ENCODE measurements at places on chromosomes 16 and 17.

DNA sequence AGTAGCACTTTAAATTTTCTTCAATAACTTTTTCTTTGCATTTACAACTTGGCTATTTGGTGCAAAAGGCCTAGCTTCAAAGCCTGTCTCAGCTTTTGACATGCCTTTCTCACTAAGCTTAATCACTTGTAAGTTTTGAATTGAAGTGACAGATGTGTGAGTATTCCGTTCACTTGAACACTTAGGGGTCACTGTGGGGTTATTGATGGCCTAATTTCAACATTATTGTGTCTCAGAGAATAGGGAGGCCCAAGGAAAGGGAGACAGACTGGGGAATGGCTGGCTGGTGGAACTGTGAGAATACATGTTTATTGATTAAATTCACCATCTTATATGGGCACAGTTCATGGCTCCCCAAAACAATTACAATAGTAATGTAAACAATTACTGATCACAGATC is 84.1 kb downstream of the TAOK1 start:
- DNase-seq = no peak

DNA sequence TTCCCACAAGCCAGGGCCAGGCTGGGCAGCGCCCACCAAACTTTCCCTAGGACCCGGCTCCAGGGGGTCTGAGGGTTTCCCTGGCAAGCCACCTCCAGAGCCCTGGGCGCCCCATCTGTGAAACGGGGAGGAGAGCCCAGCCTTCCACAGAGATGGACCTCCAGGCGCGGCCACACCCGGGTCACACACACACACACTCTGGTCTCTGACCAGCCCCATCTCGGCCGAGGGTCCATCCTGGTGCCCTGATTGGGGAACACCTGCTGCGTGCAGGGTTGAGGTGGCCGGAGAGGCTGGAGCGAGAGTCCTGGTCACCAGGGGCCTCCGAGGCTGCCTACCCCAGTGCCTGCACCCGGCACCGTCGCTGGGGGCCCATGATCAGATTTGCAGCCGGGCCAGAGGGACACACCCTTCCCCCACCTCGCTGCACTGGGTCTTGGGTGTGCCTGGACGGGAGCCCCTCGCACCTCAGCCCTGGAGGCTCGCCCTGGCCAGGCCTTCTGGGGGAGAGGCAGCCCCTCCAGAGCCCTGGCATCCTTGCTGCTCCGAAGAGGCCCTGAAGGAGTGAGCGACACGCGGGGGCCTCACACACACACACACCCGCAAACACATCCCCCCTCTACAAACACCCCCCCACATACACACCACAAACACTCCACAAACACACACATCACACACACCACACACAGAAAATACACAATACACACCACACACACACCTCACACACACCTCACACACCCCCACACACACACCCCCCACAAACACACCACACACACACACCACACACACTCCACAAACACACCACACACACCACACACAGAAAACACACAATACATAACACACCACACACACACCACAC is 29.7 kb downstream of the SLC25A10 start:
- no peak for DNase-seq

DNA sequence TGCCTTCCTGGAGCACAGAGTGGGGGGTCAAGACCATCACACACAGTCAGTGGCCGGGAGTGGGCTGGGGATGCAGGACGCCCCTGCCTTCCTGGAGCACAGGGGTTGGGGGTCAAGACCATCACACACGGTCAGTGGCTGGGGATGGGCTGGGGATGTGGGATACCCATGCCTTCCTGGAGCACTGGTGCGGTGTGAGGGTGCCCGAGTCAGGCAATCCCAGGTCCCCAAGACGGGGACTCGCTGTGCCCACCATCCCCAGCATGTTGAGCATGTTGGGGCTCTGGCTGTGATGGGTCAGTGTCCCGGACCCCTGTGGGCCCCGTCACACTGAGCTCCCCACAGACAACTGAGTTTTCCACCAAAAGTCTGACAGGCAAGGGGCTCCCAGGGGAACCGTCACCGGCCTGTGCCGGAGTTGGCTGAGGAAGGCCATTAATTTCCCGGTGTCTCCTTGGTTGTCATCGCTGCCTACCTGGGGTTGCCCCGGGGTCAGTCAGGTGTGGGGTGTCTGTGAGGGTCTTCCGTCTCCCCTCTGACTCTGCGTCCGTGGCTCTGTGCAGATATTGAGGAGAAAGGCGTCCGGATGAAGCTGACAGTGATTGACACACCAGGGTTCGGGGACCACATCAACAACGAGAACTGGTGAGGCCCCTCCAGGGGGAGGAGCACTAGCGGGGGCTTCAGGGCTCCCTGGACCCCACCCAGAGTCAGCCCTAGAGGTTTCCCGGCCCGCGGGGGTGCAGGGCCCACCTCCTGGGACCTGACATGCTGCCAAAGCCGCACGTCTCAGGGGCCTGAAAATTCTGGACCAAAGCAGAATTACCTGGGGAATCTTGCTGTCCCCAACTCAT is 347.1 kb downstream of the SEC14L1 start:
- no peak for DNase-seq

DNA sequence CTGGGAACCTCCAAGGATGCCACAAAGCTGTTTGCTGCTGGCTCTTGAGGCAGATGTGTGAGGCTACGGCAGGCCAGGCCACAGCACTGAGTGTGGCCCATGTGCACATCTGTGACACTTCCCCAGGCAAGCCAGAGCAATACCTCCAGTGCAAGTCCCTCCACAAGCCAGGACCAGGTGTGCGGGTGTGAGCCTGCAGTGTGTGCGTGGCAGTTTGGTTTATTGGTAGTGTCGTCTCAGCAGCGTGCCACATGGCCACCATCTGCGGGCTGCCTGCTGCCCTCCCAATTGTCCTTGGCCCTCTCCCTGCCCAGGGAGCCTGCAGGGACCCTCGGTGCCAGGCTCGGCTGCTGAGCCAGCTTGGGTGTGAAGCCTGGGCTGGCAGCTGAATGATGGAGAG is 9.9 kb upstream of the SREBF1 start:
- no peak for DNase-seq

- no peak for DNase-seq
Measured at GRCh38 chr16:67183-67791, 5.1 kb downstream of the RHBDF1 start.

DNA sequence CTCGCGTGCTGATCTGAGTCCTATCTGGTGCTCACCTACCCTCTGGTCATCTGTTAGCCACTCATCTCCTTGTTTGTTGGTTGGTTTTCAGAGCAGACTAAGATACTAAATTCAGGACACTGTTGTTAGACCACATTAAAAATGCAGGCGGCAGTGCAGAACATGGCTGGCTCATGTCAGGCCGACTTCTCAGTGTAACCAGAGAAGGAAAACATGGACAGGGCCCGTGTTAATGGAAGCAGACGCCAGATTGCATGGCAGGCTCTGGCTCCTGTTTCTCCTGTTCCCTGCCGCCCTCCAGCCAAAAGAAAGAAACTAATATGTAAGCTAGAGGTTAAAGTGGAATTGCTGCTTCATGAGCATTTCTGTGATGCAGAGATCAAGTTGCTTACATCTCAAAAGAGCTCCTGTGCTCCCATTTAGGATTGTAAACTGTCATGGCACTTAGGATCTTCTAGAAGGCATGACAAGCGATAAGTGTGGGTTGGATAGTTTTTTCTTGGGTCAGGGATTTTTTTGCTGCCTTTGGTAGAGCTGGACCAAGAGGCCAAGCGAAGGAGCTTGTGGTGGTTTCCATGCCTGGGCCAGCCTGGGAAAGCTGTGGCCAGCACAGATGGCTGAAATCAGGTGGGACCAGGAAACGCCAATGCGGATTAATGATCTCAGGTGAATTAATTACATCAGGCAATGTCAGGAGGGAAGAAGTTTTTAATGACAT is 56.1 kb downstream of the YPEL2 start:
- DNase-seq = no peak

DNA sequence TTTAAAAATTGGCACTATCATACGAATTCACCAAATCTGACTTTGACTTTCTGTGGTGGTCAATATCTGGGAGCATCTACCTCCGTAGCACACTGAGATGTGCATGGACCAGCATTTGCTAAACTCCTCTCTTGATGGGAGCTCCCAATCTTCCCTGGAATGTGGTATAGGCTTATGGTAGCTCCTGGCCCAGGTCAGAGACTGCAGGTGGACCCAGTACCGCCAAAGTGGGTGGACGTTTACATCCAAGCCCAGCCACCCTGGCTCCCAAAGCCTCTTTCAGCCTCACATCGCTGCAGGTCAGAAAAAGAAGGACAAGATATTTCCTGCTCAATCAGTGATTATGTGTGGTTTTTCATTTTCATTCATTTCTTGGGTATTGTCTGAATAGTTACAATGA is 43.1 kb upstream of the NKD1 start:
- no peak for DNase-seq
